ENCODE measurements at places on chromosomes 16 and 17.

DNA sequence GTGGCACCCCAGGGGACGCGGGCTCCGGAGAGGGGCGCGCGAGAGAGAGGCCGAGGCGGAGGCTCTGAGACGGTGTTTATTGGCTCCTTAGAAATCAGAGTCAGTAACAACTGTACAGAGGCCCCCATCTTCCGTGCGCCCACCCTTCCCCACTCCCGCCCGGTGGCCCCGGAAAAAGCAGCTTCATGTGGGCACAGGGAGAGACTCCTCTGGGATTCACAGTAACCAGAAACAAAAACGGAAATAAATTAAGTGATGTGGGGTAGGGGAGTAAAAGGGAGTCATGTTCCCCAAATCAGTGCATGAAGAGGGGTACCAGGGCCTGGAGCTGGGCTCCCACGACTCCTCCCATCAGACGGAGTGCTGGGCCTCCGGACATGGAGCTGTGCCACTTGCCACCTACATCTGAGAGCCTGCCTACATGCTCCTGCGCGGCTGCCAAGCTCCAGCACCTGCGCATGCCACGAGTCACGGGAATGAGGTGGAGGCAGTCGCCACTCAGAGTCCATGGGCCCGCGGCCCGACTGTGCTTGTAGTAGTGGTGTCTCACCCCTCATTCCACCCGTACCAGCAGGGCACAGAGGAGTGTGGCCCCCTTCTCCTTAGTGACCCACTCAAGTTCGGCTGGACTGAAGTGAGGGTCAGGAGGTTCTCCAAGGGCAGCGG, 543 bp upstream of the GPS2 start:
- DNase-seq: no peak

DNA sequence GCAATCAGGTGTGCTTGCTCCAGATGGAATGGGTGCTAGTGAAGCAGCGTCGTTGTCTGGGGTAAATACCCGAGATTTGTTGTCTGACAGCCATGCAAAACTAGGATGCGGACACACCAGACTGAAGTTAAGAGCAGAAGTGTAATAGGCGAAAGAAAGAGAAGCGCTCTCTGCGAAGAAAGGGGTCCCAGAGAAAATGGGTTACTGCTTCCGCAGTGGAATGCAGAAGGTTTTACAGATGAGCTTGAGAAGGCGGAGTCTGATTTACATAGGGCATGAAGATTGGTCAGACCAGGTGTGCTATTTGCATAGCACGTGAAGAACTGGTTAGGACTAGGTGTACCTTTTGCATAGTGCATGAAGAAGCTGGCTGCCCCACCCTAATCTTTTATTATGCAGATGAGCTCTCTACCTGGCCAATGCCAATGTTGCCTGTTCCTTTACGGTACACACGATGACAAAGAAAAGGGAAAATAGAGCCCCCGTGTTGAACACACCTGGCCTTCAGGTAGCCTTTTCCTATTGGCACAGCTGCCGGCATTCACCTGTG, 32.0 kb upstream of the SNN start:
- no peak for DNase-seq

GRCh38 chr16:15704545-15704987, 54.5 kb downstream of the NDE1 start:
- DNase-seq: peak; percentile 72

GRCh38 chr16:86013867-86014266, 114.9 kb downstream of the IRF8 start:
- DNase-seq: no peak

- DNase-seq: no peak
These were observed 11.0 kb upstream of the HAS3 start for GRCh38 chr16:69094501-69094900.

DNA sequence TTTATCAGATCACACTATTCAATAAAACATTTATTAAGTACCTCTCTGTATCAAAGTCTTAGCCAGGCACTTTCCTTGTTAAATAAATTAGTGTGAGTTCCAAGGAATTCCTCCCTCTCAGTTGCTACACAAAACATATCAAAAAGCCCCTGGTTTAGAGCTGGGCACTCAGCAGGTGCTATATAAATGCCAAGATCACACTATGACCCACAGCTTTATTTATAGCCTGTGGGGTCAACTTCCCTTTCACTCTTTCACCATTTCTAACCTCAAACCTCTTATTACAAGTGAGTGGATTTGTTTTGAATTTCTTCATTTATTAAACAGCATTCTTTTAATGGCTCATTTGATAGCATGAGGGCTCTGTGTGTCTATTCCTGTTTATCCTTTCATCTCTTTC, 112.6 kb upstream of the MPHOSPH6 start:
- DNase-seq: no peak

DNA sequence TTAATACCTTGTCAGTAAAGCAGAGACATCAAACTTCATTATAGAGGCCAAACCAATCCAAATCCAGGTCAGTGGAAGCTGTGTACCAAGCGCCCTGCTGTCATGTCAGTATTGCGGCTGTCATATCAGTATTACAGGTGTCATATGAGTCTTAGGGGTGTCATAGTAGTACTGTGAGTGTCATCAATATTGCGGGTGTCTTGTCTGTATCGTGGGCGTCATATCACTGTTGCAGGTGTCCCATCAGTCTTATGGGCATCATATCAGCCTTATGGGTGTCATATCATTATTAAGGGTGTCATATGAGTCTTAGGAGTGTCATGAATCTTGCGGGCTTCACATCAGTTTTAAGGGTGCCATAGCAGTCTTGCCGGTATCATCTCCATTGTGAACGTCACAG, 6.0 kb upstream of the PRDM7 start:
- no peak for DNase-seq

DNA sequence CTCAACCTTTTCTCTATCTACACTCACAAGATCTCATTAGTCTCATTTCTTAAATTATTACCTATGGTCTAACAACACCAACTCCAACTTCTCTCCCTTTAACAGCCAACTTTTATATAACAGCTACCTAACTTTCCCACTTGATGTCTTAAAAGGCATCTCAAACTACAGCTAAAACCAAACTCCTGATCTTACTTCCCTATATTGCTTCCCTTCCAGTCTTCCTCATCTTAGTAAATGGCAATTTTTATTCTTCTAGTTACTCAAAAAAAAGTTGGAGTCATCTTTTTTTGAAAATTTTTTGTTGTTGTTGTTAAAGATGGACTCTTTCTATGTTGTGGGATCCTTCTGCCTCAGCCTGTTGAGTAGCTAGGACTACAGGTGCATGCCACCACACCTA, 15.3 kb downstream of the SRR start:
- DNase-seq: no peak

- no peak for DNase-seq
These were observed 42.9 kb downstream of the SYT17 start for GRCh38 chr16:19210968-19211367.

DNA sequence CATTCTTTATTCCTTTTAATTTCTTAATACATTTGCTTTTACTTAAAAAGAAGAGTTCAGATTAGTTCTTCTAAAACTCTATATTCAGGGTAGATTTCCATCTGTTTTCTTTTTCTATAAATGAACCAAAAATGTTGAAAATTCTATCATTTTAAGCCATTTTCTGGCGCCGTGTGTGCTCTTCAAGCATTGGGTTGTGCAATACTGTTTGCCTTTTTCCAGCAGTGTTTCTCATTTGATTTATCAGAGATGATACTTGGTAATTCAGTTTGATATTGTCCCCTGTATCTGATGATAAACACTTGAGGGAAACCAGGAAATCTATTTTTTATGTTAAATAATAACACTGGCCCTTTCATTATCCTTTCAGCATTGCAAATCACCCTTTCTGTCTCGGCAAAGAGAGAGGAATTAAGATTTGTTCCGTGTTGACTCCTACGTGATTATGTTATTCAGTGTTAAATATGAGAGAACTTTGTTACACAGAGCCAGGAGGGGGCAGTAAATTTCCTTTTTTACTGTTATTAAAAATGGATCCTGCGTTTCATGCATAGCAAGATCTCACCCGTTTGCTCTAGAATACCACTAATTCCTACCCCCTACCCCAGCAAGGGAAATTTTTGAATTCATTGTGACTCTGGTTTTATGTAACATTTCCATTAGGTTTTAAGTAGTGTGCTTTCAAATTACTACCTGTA, 606.9 kb upstream of the RBFOX1 start:
- DNase-seq: no peak

- DNase-seq: no peak
These were observed 17.2 kb downstream of the SLC26A11 start for GRCh38 chr17:80237386-80237785.

GRCh38 chr16:82917886-82918595, 291.3 kb downstream of the CDH13 start:
- DNase-seq: no peak

- DNase-seq: no peak
These were observed 23.0 kb upstream of the SLC38A8 start for GRCh38 chr16:84065536-84066132.

DNA sequence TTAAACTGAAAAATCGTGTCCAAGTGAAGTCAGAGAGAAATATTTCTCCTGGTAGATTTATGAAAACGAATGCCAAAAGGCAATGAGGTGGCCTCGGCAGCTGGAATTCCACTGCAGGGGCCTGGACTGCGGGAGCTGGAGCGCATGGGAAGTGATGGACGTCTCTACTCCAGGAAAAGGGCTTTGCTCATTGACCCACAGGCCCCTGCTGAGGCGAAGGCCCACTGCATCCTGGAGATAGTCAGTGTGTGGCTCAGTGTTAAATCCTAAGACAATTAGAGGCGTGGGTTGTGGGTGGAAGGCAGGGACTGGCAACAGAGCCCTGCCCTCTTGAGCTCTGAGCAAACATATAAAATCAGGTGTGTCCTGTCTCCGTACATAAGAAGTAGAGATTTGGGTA, 191.4 kb downstream of the SLC39A11 start:
- no peak for DNase-seq

DNA sequence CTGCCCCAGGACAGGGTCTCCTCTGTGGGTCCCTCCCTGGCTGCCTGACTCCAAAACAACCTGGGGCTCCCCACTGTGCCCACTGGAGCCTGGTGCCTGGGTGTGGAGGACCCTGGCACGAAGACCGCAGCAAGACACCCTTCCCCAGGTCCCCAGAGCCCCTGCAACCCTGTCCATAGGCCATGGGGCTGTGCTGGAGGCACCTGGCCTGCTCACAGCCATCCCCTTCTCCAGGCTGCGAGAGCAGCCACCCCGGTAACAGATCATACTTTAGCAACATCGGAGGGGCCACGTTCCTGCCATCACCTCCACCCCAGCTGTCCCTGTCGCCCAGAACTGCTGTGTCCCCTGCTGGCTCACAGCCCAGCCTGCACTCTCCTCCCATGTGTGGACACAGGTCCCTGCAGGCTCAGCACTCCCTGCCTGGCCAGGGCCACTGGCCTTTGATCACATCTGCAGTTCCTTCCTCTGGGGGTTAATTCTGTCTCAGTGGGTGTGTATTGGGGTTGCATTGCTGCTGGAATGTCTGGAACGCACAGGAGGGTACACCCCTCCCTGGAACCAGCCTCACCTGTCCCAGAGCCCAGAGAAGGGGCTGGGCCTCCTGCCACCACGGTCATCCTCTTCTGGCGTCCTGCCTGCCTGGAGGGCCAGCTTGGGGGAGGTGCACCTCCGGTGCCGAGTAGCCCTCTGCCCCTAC, 12.2 kb downstream of the PPL start:
- no peak for DNase-seq

GRCh38 chr16:79209308-79209707, 391.2 kb downstream of the MAF start:
- DNase-seq: no peak

DNA sequence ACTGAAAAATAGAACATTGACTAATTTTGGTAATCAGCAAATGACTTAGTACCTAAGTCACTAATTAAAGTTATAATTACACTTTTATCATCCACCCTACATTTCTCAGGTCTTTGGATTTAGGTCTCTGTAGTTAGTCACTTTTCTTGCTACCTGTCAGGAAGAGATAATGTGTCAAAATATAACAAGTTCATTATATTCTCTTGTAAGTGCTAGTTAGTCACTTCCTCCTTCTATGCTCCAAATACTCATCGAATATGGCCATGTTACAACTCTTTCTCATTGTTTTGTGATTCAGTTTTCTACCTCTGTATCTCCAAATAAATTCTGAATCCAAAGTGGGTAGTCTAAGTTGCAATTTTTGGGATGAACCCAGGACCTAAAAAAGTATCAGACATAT, 163.5 kb upstream of the KIF2B start:
- no peak for DNase-seq

DNA sequence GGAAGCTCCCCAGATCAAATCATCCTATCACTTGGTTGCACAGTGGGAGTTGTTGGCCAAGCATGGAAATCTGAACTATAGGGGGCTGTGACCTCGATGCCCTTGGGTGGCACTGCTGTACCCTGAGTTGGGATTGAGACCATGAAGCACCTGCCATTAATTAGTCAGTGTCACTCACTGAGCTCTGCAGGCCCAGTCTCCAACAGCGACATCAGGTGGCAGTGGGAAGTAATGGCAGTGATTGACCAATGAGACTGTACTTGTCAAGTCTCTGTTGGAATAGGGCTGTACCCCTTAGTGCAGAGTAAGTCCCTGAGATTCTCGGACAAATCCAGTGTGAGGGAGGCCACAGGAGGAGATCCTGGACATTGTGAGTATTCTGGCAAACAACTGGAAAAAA, 118.0 kb upstream of the RPL38 start:
- no peak for DNase-seq

GRCh38 chr17:49359990-49360795, 1.9 kb downstream of the ZNF652 start:
- DNase-seq: no peak

- no peak for DNase-seq
These were observed 255.1 kb downstream of the HS3ST3A1 start for GRCh38 chr17:13346592-13346991.

DNA sequence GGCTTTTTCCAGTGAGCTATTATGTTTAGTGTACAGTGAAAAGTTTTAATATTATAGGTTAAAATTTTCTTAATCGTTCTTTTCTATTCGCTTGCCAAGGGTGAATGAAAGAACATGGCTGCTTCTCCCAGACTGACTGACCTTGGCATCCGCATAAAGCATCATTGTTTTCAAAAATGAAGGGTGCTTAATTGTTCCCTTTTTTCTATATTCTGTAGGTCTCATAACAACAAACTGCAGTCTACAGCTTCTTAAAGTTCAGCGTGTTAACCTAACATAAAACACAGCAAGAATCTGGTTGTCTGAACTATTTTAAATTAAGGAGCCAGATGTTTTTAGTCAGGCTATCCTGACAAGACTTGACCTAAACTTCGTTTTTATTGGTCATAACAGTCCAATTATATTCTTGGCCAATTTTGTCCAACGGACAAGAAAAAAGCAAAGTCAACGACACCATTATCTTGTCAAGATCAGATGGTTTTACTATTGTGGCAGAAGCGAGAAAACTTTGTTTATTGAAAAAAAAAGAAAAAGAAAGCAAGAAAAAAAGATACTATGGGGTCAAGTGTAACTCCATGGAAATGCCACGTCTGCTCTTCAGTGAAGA, 14.1 kb downstream of the C17orf58 start:
- no peak for DNase-seq

DNA sequence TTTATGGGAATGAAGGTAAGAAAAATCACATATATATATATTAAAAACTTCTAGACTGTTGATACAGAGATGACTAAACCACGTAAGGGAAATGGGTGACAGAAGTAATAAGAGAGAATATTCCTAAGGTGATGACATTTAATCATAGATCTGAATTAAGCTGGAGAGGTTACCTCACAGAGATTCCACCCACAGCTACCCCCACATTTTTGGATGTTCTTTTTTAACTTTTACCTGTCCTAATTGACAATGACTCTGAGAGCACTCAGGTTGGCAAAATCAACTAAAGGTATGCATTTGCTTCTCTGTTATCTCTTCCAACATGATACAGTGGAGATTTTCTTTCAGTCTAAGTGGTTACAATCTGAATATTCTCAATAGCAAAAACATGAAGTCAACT, 1280.6 kb downstream of the CDH11 start:
- no peak for DNase-seq

GRCh38 chr17:44522883-44523671, 19.9 kb upstream of the GPATCH8 start:
- DNase-seq: peak; percentile 20

GRCh38 chr17:41452281-41452680, 11.5 kb upstream of the KRT38 start:
- DNase-seq: no peak
